ENCODE measurements at places on chromosomes 3 and 15.

DNA sequence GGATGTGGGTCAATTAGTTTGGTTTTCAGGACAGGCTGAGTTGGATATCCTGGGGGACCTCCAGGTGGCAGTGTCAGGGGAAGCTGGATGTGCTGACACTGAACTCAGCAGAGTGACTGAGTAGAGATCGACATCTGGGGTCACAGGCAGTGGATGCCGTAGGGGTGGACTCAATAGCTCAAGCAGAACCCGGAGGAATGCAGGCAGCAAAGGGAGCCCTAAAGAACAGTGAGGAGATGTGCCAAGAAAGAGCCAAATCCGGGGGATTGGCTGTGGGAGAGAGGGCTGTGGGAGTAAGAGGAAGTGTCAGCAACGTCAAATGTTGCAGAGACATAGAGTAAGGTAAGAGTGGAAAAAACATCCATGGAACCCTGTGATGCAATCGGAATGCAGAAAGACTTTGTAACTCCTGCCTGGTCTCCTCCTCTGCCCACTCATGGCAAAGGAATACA is 11.6 kb downstream of the CCR5AS start:
- DNase-seq = no peak

- DNase-seq = no peak
Measured at GRCh38 chr3:71641674-71642073, 58.1 kb upstream of the FOXP1 start.

GRCh38 chr15:74124759-74125158 is 5.6 kb upstream of the ISLR2 start:
- no peak for DNase-seq

DNA sequence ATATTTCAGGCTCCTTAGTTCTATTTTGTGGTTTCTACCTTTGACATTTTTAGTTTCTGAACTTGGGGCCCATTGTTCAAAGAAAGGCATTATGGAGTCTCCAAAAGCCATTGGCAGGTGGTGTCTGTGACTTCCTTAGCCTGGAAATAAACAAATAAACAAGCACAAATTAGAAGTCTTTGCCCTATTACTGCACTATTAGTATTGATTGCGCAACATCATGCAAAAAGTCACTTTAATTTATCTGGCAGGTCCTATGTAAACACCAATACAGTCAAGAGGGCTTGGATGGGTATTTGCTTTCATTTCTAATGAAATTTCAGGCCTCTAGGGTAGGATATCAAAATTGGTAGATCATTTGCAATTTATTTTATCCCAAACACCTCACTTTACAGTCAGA is 85.6 kb downstream of the LPP start:
- no peak for DNase-seq

DNA sequence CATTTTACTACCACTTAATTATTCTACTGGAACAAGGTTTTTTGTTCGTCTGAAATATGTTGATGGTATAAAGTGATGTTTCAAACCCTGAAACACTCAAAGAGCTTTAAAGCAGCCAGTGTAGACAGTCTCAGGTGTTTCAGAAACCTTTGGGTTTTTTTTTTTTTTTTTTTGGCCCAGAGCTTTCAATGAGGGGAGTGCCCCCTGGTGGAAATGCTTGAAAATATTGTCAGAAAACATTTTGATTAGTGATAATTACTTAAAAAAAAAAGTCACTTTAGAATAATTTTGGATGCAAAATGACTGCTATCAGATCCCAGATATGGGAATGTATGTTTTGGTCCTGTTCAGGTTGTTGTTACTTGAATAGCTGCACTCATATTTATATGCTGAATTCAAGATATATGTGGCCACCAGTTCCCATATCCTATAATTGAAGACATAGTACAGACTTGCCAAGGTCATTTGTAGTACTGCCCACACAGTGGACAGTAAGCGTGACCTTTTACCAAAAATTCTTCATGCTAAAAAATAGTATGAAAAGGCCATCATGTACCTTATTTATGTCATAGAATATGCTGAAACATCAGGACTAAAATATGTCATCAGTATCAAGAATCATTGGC is 35.9 kb downstream of the SATB1 start:
- DNase-seq = peak; percentile 9
